Hematopoietic multipotent progenitor cell treated with erythropoietin and hydrocortisone succinate and interleukin-3 and kit ligand, for 8 days (in vitro differentiated cells): ENCODE measurements at places on chromosomes 6 and 20.

GRCh38 chr6:105087571-105088211 lies 92.1 kb downstream of the POPDC3 start:
- peak; percentile 53 for DNase-seq

DNA sequence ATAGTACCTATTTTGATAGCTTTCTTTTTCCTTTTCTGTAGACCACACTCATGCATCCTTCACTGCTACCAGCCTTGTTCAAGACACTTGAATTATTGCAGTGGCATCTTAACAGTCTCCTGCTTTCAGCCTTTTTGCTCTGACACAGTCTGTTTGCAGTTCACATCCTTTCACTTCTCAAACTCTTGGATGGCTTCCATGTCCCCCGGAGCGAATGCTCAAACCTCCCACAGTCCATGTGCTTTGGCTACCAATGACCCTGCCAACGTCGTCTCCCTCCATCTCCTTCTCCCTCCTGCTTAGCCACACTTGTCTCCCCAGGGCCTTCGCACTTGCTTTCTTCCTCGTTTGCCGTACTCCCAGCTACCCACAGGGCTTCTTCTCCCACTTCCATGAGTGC lies 270.0 kb upstream of the ZFP64 start:
- no peak for DNase-seq

GRCh38 chr20:24853916-24854315 lies 95.2 kb upstream of the CST7 start:
- no peak for DNase-seq

- peak; percentile 86 for DNase-seq
Observed at GRCh38 chr6:3627956-3628835, 123.3 kb downstream of the PXDC1 start.

DNA sequence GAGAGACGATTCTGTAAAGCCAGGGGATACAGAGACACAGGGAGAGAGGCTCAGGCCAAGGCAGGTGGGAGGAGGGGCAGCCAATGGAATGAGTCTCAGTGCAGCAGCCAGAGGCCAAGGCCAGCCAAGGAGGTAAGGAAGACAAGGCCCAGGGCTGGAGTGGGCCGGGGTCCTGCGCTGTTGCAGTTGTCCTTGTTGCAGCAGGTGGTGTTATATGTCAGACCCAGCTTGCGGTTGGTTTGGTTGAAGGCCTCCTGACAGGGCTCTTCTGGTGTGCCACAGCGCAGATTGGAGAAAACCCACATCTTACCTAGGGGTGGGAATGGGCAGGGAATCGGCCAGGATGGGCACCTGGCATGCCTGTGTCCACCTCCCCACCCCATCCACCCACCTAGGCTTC lies 2.5 kb downstream of the LY6G6C start:
- DNase-seq = no peak

DNA sequence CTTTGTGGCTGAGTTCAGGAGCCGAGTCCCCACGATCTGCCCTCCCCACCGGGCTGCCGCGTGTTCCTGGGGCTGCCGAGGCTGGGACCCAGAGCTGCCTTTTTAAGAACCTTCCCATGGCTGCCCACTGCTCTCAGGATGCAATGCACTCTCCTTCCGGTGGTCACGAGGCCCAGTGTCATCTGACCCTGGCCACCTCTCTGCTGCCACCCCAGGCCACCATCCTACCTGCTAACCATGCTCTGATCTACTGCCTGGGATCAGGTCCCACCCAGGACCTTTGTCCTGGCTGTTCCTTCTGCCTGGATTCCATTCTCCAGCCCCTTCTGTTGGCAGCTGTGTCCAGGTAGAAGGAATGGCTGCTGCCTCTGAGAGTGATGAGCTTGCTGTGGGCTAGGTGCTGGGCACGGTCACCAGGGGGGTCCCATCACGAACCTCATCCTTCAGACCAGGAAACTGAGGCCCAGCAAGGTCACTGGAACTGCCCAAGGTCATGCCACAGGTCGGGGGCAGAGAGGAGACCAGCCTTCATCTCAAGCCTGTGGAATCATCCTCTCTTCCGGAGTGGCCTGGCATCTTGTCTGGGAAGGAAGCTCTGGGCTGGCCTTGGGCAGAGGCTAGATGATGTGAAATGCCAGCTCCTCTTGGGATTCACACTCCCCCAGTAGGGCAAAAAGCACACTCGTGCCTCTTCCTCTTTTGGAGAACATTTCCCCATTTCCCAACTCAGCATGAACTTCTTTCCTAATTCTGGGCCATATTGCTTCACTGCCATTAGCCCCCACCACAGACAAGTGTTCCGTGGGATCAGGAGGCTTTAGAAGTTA lies 20.5 kb downstream of the PCK1 start:
- no peak for DNase-seq

GRCh38 chr6:12545619-12546409 lies 170.8 kb upstream of the PHACTR1 start:
- DNase-seq = no peak

DNA sequence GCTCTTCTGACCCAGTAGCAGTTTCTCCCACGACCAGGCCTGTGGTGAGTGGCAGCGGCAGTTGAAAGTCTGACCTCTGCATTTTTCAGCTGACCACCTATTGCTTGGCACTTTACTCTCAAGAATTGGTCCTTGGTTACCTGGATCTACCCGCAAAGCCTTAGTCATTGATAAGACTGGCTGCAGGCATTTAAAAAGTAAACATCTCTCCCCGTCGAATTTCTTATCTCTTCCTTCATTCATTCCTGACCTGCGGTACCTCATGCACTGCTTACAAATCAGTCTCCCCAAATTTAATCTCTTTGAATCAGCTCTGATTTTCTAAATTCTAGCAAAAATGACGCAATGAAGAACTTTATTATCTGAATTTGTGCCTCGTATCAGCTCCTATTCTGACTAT lies 26.1 kb upstream of the IPCEF1 start:
- DNase-seq = no peak

DNA sequence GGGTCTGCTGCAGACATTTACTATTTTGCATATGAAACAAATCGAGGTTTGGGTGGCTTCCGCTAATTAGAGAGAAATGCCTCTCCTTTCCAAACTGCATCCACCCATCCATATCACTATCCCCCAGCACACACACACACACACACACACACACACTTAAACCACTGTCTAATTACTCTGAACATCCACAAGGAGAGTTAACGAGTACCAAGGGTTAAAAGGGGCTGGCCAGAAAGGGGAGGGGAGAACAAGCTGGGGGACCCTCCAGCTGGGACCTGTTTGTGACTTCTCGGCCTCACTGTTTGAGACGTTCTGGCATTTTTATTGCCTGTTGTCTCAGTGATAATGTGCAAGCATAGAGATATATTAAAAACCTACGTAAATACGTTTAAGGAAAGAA lies 261.2 kb downstream of the FOXC1 start:
- DNase-seq = no peak

GRCh38 chr6:11309947-11310665 lies 77.6 kb upstream of the NEDD9 start:
- DNase-seq = no peak

DNA sequence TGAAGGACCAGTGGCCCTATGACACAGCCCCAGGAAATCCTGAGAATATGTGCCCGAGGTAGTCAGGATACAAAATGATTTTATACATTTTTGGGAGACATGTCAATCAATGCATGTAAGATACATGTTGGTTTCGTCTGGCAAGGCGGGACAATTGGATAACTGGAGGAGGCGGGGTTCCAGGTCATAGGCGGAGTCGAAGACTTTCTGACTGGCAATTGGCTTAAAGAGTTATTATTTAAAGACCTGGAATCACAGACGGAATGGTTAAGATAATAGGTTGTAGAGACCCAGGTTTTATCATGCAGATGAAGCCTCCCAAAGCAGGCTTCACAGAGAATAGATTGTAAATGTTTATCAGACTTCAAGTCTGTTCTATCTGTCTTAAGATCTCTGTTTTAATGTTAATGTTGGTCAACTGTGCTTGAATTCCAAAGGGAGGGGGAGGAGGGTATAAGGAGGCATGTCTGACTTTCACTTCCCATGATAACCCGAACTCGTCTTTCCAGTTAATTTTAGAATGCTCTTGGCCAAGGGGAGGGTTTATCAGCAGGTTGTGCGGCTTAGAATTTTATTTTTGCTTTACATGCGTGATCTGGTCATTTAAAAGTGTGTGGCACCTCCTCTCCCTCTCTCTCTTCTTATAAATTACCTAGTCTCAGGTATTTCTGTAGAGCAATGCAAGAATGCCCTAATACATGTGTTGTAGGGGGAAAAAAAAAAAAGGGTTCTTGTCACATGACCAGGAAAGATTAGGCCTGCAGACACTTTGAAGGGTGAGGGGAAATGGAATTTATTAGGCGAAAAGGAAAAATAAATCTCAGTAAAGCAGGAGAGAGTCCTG lies 230.7 kb downstream of the NFATC2 start:
- DNase-seq = no peak

DNA sequence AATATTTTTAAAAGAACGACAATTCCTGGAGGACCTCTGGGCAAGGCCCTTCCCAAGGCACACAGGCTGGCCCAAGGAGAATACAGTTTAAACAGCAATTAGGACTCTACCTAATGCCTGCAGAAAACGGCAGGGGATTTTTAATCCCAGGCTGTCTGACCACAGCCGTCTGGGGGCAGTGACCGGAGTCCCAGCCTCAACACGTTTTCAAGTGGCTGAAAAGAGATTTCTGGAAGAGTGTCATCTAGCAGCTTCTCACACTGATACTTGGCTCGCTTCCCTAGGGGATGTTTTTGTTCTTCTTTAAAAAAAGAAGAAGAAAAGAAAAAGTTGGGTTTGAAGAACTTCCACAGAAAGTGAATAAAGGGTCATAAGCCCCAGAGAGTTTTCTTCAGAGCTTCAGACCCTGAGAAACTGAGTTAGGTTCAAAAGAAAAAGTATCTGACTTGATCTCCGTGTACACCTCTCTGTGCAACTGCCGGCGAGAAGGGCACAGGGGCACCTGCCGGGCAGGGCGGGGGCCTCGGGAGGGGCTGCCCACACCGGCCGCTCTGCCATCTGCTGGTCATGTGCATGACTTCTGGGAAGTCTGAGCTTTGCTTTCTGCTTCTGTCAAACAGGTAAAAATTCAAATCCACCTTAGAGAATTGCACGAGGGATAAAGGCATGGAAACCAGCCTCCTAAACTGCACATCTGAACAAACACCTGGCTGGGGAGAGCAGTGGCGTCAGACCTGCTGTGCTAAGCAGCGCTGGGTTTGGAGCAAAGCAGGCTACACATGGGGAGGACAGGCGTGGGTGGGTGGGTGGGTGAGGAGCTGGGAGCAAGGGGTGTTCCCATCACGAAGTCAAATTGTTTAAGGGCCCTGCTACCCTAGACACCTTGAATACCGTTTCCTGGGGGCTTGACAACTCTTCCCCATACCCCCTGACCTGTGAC lies 33.0 kb downstream of the RRBP1 start:
- DNase-seq = peak; percentile 39

DNA sequence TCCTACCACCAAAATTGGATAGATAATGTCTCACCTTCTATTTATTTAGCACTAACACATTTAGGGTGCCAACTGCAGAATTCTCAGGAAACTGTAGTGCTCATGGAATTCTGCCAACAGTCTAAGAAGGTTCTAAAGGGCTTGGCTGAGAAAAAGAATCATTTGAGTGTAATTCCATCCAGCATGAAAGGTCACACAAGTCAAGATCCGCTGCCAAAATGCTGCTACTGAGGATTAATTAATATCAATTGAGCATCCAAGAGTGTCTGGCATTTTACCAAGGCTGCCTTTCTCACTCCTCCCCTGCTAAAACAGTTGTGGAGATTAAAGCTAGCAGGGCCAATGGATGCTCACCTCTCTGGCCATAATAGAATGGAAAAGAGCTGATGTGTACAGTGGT lies 112.7 kb downstream of the FHL5 start:
- no peak for DNase-seq

- no peak for DNase-seq
Observed at GRCh38 chr6:166597711-166598440, 11.4 kb upstream of the RAMACL start.

DNA sequence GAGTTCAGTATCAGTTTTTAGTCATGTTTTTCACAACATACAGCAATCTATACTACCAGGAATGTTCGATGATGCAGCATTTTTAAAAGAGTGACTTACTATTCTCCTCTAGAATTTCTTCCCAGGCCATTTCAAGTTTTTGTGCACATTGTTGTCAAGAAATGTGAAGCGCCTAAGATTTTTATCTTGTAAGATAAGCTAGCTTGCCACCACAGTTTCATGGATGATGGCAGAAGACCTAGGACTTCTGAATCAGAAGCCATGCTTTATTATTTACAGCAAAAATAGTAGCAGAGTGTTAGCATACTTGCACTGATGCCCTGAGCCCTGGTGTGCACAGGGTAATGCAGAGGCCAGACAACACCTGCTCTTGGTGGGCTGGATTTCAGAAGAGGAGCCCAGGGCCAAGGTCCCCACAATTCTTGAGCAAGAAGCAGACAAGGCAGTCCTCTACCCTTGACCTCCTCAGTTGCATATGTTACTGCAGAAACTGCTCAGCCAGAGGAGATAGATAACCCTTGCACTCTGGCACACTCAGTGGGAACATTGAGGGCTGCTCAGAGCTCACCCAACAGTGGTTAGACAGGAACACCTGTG lies 99.2 kb downstream of the QKI start:
- DNase-seq = no peak

GRCh38 chr6:43826730-43827129 lies 56.7 kb downstream of the VEGFA start:
- DNase-seq = no peak

GRCh38 chr6:43243664-43244321 lies 512 bp downstream of the TTBK1 start:
- no peak for DNase-seq

DNA sequence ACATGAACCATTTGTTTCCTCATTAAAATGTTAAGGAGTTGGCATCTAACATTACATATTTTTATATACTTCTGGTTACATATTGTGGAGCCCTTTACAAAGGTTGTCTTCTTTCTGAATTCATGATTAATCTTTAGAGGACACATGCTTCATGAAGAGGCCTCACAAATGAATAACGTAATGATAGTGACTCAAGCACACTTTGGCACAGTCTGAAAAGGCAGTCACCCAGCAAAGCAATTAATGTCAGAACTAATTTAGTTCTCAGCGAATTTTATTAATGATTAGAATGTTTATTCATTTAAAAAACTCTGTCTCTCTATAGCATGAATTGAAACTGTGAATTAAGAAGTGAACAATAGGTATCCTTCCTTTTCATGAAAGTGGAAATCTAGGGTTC lies 854.2 kb downstream of the PHF3 start:
- no peak for DNase-seq

DNA sequence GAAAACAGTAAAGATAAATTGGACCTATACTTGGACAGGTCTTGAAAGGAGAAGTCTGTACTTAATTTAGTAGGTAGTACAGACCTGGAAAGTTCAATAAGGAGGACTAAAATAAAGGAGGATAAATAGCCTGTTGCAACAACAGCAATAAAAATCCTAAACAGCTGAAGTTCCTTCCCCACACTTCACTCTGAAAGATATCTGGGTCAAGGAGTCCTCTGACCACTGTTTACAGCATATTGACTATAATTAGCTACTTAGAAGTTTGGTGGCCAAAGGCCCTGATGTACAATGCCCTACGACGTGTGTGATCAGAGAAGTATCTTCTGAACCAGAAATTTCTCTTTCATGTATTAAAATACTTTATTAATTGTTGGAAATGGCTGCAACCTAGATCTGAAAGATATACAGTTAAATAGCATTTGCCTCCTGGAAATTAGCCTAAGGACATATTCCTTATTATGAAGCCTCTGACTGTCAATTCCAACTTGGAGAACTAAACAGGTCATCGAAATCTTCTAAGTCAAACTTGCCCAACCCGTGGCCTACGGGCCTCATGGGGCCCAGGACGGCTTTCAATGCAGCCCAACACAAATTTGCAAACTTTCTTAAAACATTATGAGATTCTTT lies 82.8 kb downstream of the KIF13A start:
- no peak for DNase-seq

GRCh38 chr20:9509246-9509645 lies 5.1 kb upstream of the LAMP5 start:
- no peak for DNase-seq
